Activated CD8-positive, alpha-beta memory T cell treated with anti-CD3 and anti-CD28 coated beads for 36 hours (primary cell): ENCODE measurements at places on chromosomes 7 and 10. TPM values are rescaled to one million over a fixed set of nuclear protein-coding genes. Genes with fewer than 3 reads are reported as not detected.

Gene SPAG6
- total RNA-seq: not detected

Gene FGFR2
- not detected for total RNA-seq

Gene ASB13
- total RNA-seq: 9.0 TPM

Gene VIPR2
- 0.19 TPM for total RNA-seq

Gene SUN3
- total RNA-seq: not detected

Gene GJD4
- not detected for total RNA-seq

Gene AMPH
- not detected for total RNA-seq

Gene CPEB3
- total RNA-seq: 2.1 TPM

Gene PRF1
- 149 TPM for total RNA-seq

Gene NRAP
- total RNA-seq: not detected

Gene OGA
- 81.5 TPM for total RNA-seq
